ENCODE measurements at places on chromosomes 5 and 9. TPM values are rescaled to one million over a fixed set of nuclear protein-coding genes. Genes with fewer than 3 reads are reported as not detected.

- no peak for DNase-seq
Observed at GRCh38 chr5:73131711-73132425, 11.5 kb downstream of the TMEM171 start.

DNA sequence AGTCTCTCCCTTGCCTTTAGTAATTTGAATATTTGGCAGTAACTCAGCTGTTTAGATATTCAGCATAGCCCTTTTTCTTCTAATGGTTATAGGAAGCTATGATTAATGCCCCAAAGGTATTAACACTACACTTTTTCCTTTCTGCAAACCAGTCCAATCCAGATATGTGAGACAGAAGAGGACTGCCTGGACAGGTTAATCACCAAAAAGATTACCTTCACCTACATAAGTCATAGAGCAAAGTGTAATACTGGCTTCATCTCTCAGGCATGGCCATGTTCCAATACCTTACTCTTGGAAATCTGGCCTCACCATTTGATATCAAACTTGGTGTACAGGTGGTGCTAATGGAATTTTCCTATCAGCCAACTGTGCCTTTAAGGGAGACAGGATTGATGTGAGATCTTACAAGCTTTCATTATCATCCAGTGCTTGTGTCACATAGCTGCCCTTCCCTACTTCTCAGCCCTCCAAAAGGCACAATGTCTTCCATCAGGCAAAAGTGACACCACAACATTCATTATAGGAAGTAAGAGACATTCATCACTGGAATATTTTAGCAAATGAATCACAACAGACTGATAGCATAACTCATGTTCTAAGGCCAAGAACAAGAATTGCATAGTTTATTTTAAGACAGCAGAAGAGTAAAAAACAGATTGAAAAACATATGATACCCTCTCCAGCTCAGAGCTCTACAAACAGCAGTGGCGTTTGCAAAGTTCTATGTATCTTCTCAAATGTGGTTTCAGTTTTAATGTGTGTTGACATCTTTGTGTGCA lies 91.2 kb upstream of the PAM start:
- DNase-seq = peak; percentile 9

DNA sequence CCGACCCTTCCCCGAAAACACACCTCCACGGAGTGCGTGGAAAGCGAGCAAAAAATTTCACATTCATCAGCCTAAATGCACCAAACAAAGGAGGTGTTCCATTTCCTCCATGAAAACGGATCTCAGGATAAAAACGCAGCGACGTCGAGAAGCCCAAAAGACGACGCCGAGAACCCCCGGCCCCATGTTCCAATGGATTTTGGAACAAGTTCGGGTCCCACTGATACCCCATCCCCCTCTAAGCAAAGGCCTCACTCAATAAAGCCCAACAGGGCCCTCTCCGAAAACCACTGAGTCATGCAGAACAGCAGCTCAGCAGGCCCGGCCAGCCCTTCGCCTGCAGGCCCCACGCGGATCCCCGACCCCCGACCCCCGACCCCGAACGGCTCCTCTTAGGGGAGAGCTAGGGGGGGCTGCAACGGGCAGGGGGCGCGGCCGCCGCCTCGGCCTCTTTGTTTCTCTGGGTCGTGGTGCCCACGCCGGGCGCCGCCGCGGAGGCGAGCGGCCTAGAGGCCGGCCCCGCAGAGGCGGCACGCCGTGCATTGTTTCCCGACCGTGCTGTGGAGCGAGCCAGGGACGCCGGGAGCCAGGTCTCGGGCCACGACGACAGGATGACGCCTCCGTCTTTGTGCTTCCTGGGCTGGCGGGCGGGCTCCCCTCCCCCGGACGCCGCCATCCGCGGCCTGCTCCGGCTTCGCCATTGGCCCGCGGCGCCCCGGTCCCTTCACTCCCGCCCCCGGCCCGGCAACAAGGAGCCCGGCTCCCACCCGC lies 915 bp downstream of the ZFAND5 start:
- DNase-seq = peak; percentile 42

The TAF11L5 gene
- total RNA-seq = not detected

The TMEM215 gene
- not detected for total RNA-seq

The OLFML2A gene
- 43.6 TPM for total RNA-seq
